ENCODE measurements at places on chromosomes 13 and 19. TPM values are rescaled to one million over a fixed set of nuclear protein-coding genes. Genes with fewer than 3 reads are reported as not detected.

Gene ANGPTL8
- polyA plus RNA-seq: not detected

Gene MEIOSIN
- not detected for polyA plus RNA-seq

Gene CLEC11A
- 18.4 TPM for polyA plus RNA-seq

Gene ESD
- polyA plus RNA-seq: 87.9 TPM

Gene CLDN10
- not detected for polyA plus RNA-seq

Gene RNF225
- not detected for polyA plus RNA-seq

Gene ZNF345
- 15.4 TPM for polyA plus RNA-seq

Gene ADGRE3
- not detected for polyA plus RNA-seq

Gene FBXO27
- polyA plus RNA-seq: 2.7 TPM

Gene TTC9B
- polyA plus RNA-seq: 111 TPM

Gene ZNF415
- polyA plus RNA-seq: 25.9 TPM

All from neural cell (in vitro differentiated cells).